ENCODE measurements at places on chromosomes 3 and 15. TPM values are rescaled to one million over a fixed set of nuclear protein-coding genes. Genes with fewer than 3 reads are reported as not detected.

CEP63 gene
- 26.3 TPM for total RNA-seq

FGF7 gene
- 10.4 TPM for total RNA-seq

GPR62 gene
- total RNA-seq = 4.6 TPM

LRRC31 gene
- 1.4 TPM for total RNA-seq

FANCI gene
- total RNA-seq = 22.5 TPM

SPINK8 gene
- 1.0 TPM for total RNA-seq

CD86 gene
- total RNA-seq = 3.6 TPM

GOLGA6B gene
- not detected for total RNA-seq

ZCWPW2 gene
- 2.1 TPM for total RNA-seq

RPL22L1 gene
- 98.2 TPM for total RNA-seq

TTLL13 gene
- total RNA-seq = 0.28 TPM

COL8A1 gene
- total RNA-seq = 200 TPM

DCLK3 gene
- total RNA-seq = 11.8 TPM

MEX3B gene
- total RNA-seq = 9.8 TPM

C3orf20 gene
- total RNA-seq = 0.20 TPM

CCDC39 gene
- total RNA-seq = 6.2 TPM

XIRP1 gene
- total RNA-seq = 0.20 TPM

DNA sequence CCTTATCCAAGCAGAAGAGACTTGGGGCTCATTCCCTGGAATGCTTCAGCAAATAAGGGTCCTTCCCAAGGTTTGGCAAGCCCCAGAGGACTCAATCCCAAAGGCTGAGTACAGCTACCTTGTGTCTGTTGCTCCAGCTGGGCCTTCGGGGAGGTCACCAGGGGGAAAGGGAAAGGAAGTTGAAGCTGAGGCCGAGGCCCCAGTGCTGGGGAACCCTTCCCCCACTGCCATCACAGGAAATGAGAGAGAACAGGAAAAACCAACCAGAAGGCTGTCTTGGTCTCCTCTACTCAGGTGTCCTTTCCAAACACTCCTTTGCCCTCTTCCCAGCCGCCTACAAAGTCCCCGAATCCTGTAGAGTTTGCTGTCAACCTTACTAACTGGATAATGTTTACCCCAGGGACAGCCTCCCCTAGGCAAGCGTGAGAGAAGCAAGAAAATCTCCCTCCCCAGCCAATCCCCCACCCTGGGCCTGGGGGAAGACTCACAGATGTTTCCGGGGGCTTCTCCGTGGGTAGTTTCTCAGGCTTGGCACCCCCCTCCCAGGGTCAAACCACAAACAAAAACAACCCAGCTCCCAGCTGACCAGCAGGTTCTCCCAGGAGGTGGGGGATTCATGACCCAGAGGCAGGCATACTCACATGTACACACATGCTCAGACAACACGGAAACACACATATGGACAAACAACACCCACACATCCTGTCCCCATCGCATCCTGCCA is 5.5 kb downstream of the CSRNP1 start:
- DNase-seq = no peak

DNA sequence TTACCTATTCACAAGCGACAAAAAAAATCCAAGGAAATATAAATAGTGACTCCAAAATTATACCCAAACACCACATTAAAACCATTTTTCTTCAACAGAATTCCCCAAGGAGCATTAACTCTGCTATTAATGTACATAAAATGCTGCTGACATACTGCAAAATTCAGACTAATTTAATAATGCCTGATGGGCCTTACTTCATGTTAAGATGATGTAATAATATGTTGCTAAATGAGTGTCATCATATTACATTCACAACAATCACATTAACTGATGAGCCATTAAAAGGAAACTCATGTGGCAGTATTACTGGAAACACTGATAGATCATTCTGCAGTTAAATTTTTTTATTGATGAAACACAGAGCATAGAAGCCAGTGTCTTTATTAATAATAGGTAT is 204.9 kb upstream of the CGNL1 start:
- no peak for DNase-seq

GRCh38 chr3:61618871-61619270 is 57.5 kb downstream of the PTPRG start:
- DNase-seq = no peak

DNA sequence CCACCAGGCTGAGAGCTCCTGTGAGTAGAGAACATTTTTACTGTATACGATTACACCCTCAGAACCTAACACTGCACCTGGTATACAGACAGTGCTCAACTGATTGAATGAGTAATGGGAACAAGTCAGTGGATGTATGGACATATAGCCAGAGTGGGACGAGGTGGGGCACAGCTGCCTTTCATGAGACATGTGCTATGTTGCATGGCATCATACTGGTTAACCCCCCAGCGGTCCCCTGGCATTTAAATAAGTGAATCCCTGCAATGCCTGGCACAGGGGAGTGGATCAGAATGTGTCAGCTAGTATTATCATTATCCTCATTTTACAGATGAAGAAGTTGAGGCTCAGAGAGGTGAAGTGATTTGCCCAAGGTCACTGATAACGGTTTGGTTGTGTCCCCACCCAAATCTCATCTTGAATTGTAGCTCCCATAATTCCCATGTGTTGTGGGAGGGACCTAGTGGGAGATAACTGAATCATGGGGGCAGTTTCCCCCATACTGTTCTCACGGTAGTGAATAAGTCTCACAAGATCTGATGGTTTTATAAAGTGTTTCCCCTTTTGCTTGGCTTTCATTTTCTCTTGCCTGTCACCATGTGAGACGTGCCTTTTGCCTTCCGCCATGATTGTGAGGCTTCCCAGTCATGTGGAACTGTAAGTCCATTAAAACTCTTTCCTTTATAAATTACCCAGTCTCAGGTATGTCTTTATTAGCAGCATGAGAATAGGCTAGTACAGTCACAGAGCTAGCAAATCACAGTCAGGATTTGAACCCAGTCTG is 56.0 kb upstream of the ATP2B2 start:
- no peak for DNase-seq

DNA sequence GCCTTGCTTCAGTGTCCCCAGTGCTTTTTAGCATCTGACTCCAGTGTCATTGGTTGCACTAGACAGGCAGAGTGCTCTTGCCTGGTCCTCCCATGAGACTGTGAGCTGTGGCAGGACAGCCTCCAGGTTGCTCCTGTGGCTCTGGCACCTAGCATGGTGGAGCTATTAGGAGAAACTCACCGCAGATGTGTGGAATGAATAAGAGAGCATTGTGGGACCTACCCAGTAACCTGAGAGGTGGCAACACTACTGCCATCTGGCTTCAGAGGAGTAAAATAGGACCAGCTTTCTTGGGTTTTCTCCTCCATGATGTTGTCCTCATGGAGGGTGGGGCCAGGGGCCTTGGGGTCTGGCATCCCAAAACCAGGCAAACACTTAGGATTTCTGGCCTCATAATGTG is 183.6 kb downstream of the EPHB1 start:
- DNase-seq = no peak

DNA sequence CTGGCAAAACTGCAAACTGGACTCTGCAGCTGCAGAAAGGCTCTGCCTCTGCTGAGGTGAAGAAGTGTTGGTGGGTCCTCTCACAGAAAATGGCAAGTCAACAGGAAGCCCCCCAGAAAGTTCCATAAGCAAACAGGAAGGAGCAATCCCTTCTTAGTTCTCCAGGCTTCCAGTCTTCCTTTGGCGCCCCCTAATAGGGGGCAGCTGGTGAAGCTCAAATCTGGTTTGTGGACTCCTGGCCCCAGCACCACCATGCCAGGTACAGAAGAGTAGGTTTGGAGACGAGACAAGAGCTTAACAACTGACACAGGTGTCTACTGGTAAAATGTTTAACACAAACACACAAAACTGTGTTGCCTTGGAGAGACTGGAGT is 35.5 kb downstream of the LEO1 start:
- DNase-seq = no peak

- no peak for DNase-seq
Observed at GRCh38 chr15:40960925-40961324, 7.7 kb downstream of the CHAC1 start.

- DNase-seq = no peak
Observed at GRCh38 chr15:80779658-80780415, 667 bp downstream of the CEMIP start.

- no peak for DNase-seq
Observed at GRCh38 chr15:44527241-44527640, 9.7 kb upstream of the EIF3J start.

- no peak for DNase-seq
Observed at GRCh38 chr3:11604139-11604892, 39.4 kb downstream of the VGLL4 start.

GRCh38 chr15:74303741-74304309 is 63.6 kb downstream of the CYP11A1 start:
- DNase-seq = no peak

- no peak for DNase-seq
Observed at GRCh38 chr15:99671926-99672635, 61.2 kb downstream of the LYSMD4 start.

DNA sequence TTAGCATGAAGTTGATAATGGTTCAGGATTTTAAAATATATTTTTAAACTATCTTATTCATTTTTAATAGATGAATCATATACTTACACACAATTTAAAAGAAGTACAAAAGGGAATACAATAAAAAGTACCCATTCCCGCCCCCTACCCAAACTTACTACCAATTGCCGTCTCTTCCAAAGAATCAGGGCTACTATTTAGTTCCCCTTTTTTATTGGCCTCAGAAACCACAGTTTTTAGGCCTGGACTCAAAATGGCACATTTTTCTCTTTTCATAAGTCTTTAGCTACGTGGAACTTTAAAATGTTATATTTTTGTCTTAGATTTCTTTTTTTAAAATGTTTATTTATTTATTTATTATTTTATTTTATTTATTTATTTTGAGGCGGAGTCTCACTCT is 18.0 kb downstream of the LRRK1 start:
- no peak for DNase-seq

- no peak for DNase-seq
Observed at GRCh38 chr3:4351164-4351855, 48.1 kb downstream of the SETMAR start.

- DNase-seq = no peak
Observed at GRCh38 chr3:21649519-21649918, 101.5 kb downstream of the ZNF385D start.

- DNase-seq = no peak
Observed at GRCh38 chr3:45538641-45538986, 55.9 kb upstream of the LIMD1 start.

GRCh38 chr3:120143676-120144075 is 49.4 kb upstream of the GSK3B start:
- DNase-seq = no peak

- no peak for DNase-seq
Observed at GRCh38 chr15:46441294-46442062, 806.6 kb downstream of the SQOR start.

DNA sequence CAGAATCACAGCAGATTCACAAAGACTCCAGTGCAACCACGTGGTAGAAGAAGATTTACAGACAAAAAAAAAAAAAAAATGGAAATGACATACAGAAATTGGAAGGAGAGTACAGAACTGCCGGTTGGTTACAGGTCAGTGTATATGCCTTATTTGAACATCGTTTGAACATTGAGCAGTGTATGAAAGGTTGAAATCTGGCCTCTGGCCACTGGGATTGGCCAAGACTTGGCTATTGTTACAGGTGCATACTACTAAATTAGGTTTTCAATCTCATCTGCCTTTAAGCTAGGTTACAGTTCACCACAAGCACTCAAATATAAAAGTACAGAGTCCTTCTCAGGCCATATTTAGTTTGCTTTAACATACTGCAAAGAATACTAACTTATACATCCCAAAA is 59.8 kb downstream of the THBS1 start:
- DNase-seq = no peak

DNA sequence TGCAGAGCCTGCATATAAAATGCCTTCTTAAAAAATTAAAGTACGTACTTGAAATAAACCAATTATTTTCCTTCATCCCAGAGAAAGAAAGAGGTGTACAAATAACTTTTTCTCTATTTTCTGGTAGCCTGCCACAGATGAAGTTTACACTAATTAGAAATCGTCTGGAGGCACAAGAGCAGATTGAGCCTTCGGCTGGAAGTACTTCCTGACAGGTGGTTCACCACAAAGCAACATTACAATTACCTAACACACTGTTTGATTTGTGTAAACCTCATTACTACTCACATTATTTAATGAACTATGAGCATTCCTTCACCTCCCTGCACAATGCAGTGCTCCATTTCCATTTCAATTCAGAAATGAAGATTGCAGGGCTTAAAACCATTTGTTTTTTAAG is 856.1 kb downstream of the SI start:
- DNase-seq = peak; percentile 2

DNA sequence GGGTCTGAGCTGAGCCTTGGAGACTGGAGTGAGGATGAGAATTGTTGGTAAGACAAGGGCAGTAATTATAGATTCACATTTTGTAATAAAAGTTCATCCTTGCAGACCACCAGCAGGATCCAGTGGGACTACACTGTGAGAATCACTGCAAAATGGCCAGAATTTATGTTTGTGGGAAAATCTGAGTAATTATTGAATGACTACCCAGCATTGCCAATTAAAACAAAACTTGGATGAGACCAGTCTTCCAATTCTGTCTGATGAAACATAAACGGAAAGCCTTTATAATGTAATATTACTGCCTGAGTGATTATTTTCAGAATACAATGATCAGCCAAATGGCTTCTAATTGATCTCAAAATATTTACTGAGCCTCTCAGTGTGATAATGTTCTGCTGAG is 323.3 kb upstream of the C2CD4B start:
- DNase-seq = no peak

DNA sequence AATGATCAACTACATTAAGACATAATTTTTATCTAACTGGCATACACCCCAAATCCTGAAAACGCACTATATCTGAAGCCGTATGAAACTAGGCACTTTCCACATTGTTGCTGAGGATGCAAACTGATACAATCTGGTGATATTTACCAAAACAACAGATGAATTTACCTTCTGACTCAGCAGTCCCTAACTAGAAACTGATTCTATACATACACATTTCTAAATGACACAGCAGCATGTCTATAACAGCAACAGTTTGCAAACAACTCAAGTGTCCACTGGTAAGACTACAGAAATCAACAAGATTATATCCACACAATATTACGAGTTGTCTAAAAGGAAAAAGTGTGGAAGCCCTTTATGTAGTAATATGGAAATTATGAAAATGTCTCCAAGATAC is 22.9 kb downstream of the SECISBP2L start:
- DNase-seq = no peak

- no peak for DNase-seq
Observed at GRCh38 chr3:143585720-143586456, 262.4 kb downstream of the SLC9A9 start.

DNA sequence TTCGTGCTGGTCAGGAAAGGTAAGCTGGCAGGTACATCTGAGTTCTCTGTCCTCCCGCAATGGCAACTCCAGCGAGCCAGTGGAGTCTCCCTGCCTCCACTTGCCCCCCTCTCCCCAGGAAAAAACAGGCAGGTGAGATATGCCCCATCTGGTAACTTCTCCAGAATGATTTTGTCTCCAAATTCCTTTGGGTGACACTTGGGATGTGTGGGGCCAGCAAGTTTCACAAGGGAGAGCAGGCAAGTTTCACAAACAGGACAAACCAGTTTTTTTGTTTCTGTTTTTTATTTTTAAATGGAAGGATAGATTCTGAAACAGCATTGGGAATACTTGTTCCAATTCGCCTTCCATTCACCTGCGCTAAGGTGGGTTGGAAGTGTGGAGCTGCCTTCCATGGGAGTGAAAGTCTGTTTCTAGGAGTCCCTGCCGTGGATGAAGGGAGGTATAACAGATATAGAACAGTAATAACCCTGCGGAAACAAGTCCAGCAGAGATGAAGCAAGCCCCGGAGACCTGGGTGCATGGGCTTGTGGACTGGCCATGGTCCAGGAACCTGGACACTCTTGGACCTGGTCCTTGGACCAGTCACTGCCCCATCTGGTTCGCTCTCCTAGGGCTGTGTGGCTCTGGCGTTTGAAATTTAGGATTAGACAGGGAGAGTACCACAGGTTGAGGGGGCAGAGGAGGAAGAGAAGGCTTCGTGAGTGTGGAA is 22.9 kb upstream of the KIF23 start:
- no peak for DNase-seq

Data from spinal cord (tissue), 10 donors.